MCF 10A (cell line): ENCODE measurements at places on chromosomes 3 and 15. TPM values are rescaled to one million over a fixed set of nuclear protein-coding genes. Genes with fewer than 3 reads are reported as not detected.

Gene RASSF1
- 24.3 and 32.0 TPM in 2 replicates for total RNA-seq

Gene CHAC1
- 35.5 and 49.4 TPM in 2 replicates for total RNA-seq

Gene CCDC33
- total RNA-seq, result not detected in 2 replicates

Gene METTL6
- total RNA-seq, result 26.7 and 28.1 TPM in 2 replicates

Gene PRSS50
- not detected in 2 replicates for total RNA-seq

Gene FBLN2
- not detected in 2 replicates for total RNA-seq

Gene PRTG
- total RNA-seq, result 1.3 and 3.5 TPM in 2 replicates

Gene ARF4
- 275 and 396 TPM in 2 replicates for total RNA-seq

Gene TMOD2
- 2.8 and 5.3 TPM in 2 replicates for total RNA-seq

GRCh38 chr3:27356976-27357375 lies 12.2 kb downstream of the NEK10 start:
- peak; percentile 16 for DNase-seq

GRCh38 chr15:97806766-97807165 lies 153.7 kb upstream of the ARRDC4 start:
- DNase-seq, result no peak

DNA sequence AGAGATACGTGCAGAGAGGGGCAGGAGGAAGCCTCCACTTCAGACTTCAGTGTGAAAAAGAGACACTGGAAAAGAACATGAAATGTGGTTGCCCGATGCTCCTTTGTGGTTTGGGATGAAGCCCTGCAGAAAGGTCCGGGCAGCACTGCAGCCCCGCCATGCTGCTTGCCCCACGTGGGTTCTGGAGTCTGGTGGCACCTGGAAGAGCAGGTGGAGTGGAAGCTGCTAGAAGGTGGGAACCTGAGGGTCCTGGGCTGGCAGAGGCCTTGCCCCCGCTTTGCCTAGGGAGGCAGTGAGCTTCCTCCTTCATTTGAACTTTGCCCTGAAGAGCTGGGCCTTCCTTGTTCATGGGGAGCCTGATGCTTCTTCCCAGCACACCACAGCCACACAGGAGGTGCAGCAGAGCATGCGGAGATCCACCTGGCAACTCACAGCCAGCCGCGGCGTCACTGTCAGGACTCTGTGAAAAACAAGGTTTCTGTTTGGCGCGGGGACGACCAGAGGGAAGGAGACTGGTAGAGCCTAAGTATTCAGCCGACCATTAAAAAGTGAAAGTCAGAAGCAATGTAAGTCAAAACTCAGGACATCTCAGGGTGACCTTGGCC lies 59.0 kb downstream of the APBA2 start:
- DNase-seq, result no peak

GRCh38 chr3:177597311-177598096 lies 400.2 kb upstream of the TBL1XR1 start:
- DNase-seq, result peak; percentile 94

- DNase-seq, result peak; percentile 93
Observed at GRCh38 chr3:61560517-61561373, 626 bp upstream of the PTPRG start.

- DNase-seq, result peak; percentile 48
Observed at GRCh38 chr15:78302579-78303312, 3.3 kb upstream of the SKIC8 start.

- peak; percentile 61 for DNase-seq
Observed at GRCh38 chr3:14461748-14462324, 59.4 kb downstream of the SLC6A6 start.

DNA sequence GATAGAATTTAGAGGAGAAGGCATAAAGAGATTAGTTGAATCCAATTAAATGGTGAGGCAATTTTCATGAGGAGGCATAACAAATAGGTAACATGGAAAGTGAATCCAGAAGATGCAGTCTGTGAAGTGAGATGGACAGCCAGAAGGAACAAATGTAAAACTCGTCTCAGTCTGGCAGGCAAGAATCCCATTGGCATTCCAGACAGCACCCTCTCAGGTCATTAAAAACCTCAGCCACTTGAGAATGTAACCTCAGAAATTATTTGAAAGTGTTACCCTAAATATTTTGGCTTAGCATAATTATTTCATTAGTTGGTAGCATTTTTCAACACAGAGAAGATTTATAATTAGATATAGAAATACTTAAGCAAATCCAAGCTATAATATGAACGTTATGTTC lies 342.3 kb downstream of the LRRC3B start:
- DNase-seq, result no peak

DNA sequence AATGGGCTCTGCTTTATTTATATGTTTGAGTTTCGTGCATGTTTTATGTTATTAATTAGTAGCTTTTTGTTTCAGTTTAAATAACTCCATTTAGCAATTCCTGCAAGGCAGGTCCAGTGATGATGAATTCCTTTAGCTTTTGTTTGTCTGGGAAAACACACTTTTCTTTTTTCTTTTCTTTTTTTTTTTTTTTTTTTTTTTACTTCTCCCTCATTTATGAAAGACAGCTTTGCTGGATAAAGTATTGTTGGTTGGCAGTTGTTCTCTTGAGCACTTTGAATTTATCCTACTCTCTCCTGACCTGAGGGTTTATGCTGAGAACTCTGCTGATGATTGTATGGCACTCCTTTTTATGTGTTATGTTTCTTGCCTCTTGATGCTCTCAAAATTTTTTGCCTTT lies 35.7 kb downstream of the TMEM39A start:
- DNase-seq, result no peak

- DNase-seq, result peak; percentile 33
Observed at GRCh38 chr3:12822725-12823373, 18.5 kb downstream of the RPL32 start.

- peak; percentile 23 for DNase-seq
Observed at GRCh38 chr15:39312984-39313383, 267.9 kb upstream of the THBS1 start.

GRCh38 chr15:41780727-41781126 lies 6.4 kb downstream of the MAPKBP1 start:
- DNase-seq, result no peak

DNA sequence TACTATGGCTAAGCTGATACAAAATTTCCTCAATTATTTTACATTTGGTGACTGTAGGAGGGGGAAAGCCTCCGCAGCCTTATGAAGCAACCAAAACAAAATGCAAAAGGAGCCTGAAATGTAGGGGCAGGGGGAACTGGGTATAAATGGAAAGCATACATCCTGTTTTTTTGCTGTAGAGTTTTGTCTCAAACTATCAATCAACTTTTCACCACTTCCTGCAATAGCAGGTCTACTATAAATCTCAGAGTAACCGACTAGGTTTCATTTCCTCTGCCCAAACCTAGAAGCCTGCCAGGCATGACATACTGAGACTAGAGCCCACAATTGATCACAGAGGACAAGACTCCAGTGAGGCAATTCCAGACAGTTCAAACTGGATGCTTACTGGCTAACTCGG lies 91.3 kb downstream of the SHQ1 start:
- no peak for DNase-seq

- no peak for DNase-seq
Observed at GRCh38 chr3:126152901-126153694, 27.3 kb downstream of the ALDH1L1 start.
